ENCODE measurements at places on chromosomes 2 and 18. TPM values are rescaled to one million over a fixed set of nuclear protein-coding genes. Genes with fewer than 3 reads are reported as not detected.

CCDC178 gene
- not detected for total RNA-seq

REG3A gene
- total RNA-seq, result not detected

MARCO gene
- total RNA-seq, result 2.7 TPM

NMS gene
- total RNA-seq, result not detected

ARID5A gene
- total RNA-seq, result 21.1 TPM

MAPK4 gene
- total RNA-seq, result 5.2 TPM

GRCh38 chr2:113390124-113390849 is 47.2 kb upstream of the ZNG1B start:
- peak; percentile 94 for DNase-seq

DNA sequence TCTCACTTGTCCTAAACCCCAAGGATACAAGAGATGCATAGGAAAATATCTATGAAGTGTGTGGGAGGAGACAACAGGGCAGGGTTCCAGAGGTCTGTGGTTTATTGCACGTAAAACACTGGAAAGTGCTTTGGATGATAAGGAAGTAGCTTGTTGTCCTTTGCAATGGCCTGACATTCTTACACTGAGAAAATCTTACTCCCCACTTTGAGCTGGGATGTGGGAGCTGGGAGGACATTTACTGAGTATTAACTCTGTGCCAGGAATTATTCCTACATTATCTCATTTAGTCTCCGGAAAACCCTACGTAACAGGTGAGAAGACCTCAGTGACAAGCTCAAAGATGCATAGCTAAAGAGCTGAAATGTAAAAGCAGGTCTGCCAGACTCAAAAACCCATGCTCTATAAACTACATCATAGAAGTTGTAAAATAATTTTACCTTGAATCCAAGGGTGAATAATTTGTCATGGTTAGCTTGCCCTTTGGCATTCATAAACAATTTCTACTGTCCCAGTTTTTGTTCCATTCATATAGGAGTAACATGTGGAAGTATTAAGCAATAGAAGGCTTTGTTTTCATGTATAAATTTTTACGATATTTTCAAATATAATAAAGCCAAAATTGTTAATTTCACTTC is 9.2 kb upstream of the GALNT3 start:
- DNase-seq, result no peak

GRCh38 chr2:65357095-65357958 is 75.1 kb downstream of the SPRED2 start:
- DNase-seq, result no peak

- no peak for DNase-seq
Observed at GRCh38 chr2:45028276-45028675, 19.0 kb upstream of the SIX2 start.

DNA sequence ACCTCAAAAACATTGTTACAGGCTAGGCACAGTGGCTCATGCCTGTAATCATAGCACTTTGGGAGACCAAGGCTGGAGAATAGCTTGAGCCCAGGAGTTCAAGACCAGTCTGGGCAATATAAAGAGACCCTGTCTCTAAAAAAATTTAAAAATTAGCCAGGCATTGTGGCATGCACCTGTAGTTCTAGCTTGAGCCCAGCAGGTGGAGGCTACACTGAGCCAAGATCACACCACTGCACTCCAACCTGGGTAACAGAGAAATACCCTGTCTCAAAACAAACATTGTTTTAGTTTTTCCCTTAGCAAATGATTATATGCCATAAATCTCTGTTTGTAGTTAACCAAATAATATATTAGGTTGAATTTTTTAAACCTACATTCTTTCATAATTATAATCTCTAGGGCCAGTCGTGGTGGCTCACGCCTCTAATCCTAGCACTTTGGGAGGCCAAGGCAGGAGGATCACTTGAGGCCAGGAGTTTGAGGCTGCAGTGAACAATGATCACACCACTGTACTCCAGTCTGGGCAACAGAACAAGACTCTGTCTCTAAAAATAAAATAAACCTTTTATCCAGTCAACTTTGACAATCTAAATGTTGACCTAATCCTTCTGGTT is 13.3 kb upstream of the CYP20A1 start:
- no peak for DNase-seq

GRCh38 chr2:211170843-211171242 is 614.4 kb downstream of the CPS1 start:
- no peak for DNase-seq

GRCh38 chr18:27314996-27315395 is 129.9 kb upstream of the CHST9 start:
- DNase-seq, result peak; percentile 1

DNA sequence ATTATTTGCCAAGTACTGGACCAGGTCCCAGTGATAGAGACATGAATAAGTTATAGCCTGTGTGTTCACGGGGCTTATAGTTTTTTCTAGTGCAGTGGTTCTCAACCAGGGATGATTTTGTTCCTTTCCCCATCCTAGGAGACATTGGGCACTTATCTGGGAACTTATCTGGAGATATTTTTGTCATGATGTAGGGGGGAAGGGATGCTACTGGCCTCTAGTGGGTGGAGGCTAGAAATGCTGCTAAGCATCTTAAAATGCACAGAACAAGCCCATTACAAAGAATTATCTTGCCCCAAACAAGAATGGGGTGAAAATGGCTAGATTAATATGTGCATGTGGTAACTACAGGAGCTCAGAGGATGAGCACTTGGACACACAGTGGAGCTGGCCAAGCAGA is 75.2 kb downstream of the KLHL29 start:
- no peak for DNase-seq

GRCh38 chr2:140586379-140586778 is 1544.4 kb downstream of the LRP1B start:
- DNase-seq, result no peak

DNA sequence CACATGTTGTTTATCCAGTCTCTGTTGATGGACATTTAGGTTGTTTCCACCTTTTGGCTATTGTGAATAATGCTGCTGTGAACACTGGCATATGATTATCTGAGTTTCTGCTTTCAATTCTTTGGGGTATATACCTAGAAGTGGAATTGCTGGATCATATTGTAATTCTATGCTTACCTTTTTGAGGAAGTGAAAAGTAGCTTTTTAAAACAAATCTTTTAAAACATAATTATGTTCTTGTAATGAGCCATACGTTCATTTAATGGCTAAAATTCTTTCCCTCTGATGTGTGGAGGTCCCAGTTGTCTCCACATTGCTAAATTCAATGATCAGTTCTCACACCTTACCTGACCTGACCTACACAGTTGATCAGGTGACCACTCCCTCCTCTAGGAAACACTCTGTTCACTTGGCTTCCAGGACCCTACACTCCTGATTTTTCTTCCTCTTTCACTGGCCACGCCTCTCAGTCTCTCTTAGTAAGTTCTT is 27.8 kb upstream of the SERTAD2 start:
- DNase-seq, result no peak

Measured in tongue (tissue), 3 donors.